Stimulated activated CD4-positive, alpha-beta T cell treated with anti-CD3 and anti-CD28 coated beads, Interleukin-1b, Interleukin-23, amount 100 ng/mL, for 1 hour (primary cell): ENCODE measurements at places on chromosomes 6 and 20.

DNA sequence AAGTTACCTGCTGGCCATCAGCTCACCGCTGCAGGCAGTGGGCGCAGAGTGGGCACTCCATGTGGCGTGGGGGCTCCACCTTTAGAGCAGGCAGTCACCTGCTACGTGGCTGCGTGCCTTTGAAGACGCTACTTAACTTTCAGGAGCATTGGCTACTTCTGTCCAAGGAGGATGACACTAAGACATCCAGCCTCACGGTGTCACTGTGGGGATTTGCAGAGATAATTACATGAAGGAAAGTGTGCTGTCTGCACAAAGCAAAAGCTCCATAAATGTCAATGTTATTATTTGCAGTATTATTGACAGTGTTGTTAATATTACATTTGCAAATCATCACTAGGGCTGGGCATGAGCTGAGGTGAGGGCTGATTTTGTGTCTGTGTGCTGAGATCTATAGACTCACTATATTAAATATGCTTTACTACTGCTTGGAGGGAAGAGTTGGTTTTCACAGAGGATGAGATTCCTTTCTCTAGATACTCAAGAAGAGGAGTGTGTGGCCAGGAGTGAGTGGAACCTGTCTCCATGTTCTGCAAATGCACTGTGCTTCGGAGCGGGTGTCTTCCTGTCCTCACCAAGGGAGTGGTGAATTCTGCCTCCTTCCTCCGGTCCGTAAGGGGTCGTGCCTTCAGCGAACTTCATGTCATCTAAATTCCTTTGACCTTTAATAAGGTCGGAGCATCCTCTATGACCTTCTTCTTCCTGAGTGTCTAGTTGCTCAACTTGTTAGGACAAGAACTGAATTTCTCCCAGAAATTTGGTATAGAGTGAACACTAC lies 165.8 kb upstream of the SYNDIG1 start:
- DNase-seq, result no peak

DNA sequence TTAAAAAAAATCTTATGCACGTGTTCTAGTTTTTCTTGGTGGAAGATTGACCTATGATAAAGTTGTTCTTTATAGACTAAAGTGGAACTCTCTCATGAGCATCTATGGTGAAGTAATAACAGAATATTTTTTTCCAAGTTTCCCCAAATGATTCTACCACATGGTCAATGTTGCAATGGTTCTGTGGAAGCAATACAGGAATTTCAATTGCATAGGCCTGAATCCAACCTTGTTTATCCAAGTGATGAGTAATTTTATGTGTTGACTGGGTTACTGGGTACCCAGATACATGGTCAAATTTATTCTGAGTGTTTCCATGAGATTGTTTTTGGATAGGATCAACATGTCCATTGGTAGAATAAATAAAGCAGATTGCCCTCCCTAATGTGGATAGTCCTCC lies 581.5 kb downstream of the MMUT start:
- DNase-seq, result no peak

DNA sequence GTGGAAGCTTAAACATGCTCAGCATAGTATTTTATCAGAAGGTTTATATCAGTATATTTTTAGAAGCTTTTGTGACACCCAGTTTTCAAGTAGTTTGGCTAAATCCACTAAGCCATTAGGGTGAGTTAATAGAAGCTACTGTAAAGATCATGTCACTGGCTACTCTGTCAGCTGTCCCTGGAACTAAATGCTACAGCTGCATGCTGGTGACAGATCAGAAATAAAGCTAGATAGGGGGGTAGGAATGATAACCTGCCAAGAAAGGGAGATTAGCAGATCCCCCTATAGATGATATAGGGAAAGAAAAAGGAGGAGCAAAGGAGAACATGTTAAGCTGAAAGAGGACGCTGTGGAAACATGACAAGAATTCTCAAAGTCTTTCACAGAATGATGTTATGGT lies 363.2 kb downstream of the QKI start:
- no peak for DNase-seq

DNA sequence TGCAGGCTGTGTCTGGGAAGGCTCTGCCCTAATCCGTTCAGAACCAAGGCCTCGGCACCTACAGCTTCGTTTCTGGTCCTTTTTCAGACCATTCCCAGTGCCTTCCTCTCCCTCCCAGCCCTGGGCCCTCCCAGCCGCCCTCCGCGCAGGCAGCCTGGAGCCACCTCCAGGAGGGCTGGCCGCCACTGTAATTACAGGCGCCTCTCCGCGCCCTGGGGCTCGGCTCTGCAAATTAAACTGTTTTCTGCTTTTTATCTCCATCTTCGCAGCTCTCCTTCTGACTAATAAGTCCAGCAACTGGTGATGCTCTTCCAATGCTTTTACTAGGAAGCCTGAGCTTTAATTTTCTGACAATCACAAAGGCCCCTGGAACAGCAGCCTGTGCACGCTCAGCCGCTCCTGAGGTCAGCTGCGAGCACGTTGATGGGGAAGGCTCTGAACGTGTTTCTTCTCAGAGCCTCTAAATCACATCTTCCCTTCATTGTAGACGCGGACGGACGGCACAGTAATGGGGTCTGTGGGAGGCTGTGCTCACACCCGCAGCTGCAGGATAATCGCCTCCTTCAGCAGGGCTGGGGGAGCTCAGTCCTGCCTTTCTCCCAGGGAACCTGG lies 194.6 kb downstream of the DLL1 start:
- DNase-seq, result no peak

DNA sequence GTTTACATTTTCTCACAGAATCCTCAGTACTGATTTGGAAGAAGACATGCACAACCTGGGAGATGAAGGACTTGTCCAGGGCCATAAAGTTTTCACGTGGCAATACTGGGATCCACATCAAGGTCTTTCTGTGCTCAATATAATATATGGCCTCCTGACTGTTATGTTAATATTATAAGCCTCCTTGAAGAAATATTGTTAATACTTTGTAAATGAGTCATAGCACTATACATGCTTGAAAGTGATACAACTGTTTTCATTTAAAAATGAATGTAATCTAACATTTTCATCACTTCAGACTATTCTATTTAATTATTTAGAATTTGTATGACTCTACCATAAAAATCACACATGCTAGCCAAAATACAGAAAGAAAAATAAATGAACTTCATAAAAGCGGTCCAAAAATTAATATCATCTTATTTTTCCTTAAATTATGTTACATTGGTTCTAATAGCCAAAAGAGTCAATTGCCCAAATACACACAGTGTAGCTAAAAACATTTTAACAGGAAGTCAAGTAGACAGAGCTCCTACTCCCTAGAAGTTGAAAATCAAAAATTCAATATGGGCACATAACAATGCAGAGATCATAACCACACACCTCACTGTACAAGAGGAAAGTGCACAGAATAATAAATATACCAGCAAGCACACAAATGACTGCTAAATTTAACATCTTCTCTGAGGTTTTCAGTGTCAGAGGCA lies 188.0 kb upstream of the HDDC2 start:
- DNase-seq, result no peak

DNA sequence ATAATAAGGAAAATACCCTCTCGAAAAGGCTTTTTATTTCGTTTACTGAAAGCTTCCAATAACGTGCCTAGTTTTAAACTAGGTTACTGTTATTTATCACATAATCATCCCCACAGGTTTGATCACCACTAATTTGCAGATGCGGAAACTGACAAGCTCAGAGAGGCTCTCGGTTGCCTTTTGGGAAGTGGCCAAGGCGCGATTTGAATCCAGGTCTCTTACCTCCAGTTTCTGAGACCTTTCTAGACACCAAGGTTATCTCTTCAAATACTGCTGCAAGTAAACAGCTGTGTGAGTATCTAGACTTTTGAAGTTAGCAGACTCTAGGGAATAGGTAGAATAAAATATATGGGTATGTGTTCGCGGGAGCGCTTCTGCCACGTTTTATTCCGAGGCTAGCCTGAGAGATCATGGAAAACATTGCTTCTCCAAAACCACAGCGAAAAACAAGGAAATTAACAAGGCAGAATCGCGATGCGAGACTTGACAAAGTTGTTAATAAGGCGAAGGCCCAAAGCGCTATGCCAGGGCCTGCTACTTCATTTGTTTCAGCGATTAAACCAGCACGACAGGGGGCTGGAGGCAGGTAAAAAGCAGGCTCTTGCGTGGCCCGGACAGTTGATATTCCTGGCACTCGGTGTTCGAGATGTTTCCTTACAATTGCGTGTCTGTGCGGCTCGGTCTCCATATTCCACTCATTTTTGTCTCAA lies 1.8 kb upstream of the JARID2 start:
- no peak for DNase-seq

DNA sequence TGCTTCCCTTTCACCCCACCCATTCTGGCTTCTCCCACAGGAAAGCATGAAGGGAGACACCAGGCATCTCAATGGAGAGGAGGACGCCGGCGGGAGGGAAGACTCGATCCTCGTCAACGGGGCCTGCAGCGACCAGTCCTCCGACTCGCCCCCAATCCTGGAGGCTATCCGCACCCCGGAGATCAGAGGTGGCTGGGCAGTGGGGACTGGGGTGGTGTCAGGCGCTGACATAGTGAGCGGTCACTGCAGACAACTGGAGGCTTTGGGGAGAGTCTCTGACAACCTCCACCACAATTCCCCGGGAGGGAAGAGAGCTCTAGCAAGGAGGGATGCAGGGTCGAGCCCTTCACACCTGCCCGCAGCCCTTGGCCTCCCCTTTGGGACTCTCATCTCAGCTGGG lies 18.1 kb downstream of the DNMT3B start:
- DNase-seq, result no peak

- no peak for DNase-seq
These were observed 224.3 kb downstream of the TTLL2 start for GRCh38 chr6:167549213-167549612.

- no peak for DNase-seq
These were observed 52.7 kb downstream of the PYGB start for GRCh38 chr20:25300496-25301170.
